NCI-H2171 treated with DMSO at 0.1 percent for 48 hours (cell line): ENCODE measurements at places on chromosomes 3 and 15.

DNA sequence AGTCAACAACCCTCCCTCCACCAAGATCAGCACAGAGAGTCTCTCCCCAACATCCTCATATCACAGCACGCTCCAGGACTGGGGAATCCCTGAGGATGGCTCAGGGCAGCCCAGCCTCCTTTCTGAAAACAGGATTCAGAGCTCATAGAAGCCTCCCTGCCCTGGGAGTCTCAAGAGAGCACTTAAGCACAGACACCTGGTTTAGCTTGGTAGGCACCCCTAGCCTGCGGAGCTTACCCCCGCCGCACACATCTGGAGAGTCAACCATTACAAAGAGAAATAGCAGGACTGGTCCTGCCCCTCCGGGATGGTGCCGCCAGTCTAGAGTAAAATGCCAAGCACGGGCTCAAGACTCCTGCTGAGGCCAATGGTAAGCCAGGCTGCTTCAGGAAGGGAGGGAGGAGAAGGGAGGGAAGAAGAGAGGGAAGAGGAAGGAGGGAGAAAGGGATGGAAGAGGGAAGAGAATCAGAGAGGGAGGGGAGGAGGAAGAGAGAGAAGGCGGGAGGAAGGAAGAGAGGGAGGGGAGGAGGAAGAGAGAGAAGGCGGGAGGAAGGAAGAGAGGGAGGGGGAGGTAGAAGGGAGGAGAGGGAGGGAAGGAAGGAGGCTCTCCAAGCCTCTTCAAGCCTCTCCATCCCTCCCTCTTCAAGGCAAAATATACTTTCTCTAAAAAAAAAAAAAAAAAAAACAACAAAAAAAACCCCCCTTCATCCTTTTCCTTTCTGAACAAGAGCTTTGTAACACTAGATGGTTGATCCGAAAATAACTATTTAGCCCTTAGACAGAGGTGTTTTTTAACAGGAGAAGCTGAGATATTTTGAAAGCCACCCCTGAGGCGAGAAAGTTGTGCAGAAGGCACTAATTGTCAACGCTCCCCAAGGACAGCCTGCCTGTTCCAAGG, 278.6 kb upstream of the TLE3 start:
- peak; percentile 91 for DNase-seq

GRCh38 chr15:82304778-82305090, 42.1 kb downstream of the SAXO2 start:
- DNase-seq: no peak

DNA sequence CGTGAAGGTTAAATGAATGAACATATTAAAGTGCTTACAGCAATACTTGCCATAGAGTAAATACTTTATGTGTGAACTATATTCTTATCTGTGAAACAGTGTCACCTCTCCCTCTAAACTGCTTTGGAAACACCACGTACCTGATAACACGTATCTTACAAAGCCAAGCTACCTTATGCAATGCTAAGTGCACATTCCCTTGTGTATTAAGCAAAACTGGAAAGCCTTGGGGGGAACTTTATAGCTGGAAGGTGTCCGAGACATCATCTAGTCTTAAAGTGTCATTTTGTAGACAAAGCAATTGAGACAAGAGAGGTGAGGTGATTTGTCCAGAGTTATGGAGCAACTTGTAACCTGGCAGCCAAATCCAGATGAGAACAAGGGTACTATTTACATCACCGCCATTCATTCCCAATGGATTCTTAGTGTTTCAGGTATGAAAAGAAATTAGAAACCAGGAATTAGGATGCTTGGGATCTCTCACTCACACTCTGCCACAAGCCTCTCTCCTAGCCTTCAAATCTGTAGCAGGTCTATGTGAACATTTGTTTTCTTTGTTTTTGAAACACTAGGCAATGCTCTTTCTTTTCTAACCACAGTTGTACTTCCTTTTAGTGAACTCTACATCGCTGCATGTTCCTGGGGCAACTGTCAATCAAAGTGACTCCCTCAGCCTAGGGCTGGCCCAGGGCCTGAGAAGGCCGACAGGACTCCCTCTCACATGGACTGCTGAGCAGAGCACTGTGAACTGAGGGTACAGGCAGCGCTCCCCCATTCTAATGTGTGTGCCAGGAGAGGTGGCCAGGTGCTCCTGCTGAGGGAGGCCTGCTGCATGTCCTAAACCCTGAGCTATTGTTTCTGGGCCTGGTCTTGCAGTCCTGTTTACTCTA, 13.9 kb upstream of the MGLL start:
- DNase-seq: no peak

DNA sequence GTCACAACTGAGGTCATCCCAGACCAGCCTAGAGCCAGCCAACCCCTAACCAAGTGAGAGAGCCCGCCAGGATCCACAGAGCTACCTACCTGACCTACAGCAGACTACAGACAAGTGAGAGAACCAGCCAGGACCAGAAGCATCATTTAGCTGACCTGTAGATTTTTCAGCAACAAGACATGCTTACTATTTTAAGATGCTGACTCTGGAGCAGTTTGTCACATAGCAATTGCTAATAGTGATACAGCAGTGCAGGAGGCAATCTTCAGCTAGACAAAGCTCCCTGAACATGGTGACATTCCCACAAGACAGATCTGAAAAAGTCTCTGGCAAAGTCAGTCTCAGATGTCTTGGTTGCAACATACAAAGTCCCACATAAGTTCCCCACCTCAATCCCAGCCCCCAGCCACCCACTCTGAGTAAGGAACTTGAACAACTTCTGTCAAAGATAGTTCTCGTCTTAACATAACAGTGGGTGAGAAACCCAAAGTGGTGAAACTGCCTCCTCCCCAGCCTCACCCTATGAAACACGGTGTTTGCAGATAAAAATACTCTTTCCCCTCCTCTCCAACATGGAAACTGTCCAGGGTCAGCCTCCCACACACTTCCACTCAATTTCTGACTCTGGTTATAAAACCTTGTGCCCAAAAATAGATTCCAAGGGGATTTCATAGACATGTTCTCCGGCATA, 120.3 kb upstream of the SLC6A11 start:
- no peak for DNase-seq

DNA sequence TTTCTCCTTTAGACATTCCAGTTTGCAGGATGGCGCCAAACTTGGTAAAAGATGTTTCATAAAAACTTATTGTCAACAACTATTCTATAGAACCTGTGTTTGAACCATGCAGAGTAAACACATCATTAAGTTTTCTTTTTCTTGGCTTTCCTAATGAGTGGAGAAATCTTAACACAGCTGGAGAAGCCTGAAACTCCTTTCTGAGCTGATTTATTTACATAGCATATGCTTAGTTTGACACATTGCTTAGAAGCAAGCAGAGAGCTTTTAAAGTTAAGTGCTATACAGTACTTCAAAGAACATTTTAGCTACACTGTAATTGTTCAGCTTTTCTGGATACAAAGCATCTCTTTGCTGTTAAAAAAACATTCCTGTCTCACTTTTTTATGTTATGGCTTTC, 61.0 kb upstream of the PAQR5 start:
- DNase-seq: no peak

DNA sequence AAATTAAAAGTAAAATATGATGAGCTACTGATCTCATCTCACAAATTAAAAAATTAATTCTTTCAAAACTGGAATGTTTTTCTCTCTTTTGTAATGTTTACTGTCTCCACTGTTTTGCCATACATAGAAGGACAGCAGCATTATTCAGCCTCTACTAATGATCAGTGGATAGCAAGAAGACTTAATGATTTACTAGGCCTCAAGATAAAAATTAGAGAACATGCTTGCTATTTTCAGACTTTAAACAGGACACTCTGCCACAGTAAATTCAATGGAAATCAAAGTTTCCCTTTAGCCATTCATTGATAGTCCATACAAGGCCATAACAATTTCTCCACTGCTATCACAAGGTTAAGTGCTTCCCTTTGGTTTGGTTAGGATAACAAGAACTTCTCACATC, 129.4 kb downstream of the TMCC1 start:
- no peak for DNase-seq

GRCh38 chr3:105137911-105138310, 228.8 kb upstream of the ALCAM start:
- DNase-seq: no peak

- DNase-seq: no peak
Measured at GRCh38 chr3:76131396-76132153, 346.2 kb upstream of the ZNF717 start.

GRCh38 chr15:87267798-87268197, 988.7 kb downstream of the NTRK3 start:
- no peak for DNase-seq

DNA sequence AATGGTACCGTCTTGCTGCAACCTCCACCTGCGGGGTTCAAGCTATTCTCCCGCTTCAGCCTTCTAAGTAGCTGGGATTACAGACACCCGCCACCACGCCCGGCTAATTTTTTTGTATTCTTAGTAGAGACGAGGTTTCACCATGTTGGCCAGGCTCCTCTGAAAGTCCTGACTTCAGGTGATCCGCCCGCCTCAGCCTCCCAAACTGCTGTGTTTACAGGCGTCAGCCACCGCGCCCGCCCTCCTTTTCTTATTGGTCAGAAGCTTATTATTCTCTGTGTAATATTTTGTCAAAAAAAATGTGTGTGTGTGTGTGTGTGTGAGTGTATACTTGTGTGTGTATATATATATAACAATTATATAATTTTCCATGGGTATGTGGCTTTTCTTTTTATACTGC, 425.6 kb downstream of the CADM2 start:
- DNase-seq: no peak

DNA sequence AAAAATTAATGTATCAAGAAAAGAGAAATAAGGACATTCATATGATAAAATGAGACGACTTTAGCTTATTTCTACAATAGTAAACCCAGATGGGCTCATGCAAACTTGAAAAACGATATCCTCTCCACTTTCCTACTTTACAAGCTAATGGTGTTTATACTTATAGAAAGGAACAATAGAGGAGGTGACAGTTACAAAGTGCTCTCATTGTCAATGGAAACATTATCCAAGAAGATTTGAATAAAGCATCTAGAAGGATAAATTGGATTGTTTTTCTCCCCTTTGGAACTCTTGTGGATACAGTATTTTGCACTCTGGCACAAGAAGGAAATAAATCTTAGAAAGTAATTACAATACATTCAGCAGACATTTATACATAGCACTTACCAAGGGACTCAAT, 20.2 kb upstream of the CCDC66 start:
- peak; percentile 27 for DNase-seq

DNA sequence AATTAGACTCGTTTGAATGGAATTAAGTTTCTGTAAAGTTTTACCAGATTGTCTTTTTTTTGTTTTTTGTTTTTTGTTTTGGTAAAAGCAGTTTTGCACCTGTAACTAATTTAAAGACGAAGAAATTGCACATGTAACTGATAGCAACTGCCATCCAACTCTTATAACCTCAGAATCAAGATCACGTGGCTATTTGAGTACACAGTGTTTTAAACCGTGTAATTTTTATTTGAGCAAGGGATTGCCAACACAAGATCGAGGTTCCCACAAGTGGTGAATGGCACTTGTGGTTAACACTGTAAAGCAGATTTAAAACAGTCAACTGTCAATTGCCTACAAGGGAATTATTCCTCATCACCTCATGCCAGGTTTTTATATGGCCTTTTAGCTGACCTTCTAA, 67.3 kb downstream of the PPARG start:
- no peak for DNase-seq

GRCh38 chr15:77773903-77774302, 141.2 kb upstream of the LINGO1 start:
- DNase-seq: no peak
